AG09309 (cell line): ENCODE measurements at places on chromosomes 5 and 9.

DNA sequence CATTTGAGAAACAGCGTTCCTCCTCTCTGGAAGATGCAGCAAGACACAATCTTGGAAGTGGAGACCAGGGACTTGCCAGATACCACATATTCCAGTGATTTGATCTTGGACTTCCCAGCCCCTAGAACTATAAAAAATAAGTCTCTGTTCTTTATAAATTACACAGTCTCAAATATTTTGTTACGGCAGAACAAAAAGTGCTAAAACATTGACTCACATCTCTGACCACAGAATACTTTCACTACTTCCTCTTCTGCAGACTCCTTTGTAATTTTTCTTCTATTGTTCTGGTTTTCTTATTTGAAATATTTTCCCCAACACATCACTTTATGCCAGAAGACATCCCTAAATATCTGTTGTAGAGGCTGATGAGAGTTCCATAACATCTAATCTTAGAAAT is 706.1 kb upstream of the CDH18 start:
- no peak for DNase-seq

DNA sequence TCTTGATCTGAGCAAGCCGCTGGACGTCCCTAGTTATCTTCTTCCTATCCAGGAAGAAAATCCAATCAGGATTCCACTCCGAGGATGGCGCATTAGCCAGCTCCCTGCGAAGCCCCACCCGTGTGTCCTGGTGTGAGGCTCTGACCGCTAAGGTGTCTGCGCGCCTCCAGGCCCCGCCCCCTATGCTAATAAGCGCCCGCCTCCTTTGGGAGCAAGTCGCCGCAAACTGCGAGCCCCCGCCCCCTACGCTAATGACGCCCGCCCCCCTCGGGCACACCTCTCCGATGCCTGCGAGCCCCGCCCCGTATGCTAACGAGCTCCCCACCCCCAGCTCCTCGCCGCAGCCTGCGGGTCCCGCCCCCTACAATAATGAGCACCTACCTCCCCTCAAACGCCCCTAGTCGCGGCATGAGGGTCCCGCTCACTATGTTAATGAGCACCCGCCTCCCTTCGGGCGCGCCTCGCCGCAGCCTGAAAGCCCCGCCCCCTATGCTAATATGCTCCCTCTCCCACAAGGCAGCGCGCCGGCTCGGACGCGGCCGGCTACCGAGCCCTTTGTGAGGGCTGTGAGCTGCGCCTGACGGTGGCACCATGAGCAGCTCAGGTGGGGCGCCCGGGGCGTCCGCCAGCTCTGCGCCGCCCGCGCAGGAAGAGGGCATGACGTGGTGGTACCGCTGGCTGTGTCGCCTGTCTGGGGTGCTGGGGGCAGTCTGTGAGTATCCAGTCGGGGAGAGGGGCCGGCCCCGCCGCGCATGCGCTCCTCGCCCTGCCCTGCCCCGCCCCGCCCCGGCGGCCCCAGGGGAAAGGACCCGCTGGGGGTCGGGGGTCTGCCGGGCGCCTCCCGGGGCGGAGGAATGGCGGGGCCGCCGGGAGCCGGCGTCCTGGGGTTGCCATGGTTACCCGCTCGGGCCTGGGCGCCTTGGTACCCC is at the start of gene CACFD1:
Gene CACFD1, plus strand, starts transcription at position 503 of the 929 bp plus-strand sequence. Its CDS starts 89 bp downstream, at position 592.
- peak; percentile 31 for DNase-seq

DNA sequence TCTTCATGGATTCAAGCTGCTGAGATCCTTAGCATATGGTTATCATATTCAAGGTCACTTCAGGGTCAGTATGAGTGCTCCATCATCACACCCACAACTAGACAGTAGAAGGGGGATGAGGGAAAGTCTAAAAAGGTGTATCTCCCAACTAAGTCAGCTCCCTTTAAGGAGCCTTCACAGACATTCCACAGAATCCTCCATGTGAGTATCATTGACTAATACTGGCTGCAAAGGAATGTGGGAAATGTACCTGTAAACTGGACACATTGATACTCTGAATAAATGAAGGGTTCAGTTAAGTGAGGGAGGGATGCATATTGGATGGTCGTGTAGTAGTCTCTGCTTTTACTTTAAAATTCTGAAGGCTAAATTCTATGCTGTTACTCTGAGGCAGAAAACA is 330.7 kb downstream of the LRRC70 start:
- no peak for DNase-seq

DNA sequence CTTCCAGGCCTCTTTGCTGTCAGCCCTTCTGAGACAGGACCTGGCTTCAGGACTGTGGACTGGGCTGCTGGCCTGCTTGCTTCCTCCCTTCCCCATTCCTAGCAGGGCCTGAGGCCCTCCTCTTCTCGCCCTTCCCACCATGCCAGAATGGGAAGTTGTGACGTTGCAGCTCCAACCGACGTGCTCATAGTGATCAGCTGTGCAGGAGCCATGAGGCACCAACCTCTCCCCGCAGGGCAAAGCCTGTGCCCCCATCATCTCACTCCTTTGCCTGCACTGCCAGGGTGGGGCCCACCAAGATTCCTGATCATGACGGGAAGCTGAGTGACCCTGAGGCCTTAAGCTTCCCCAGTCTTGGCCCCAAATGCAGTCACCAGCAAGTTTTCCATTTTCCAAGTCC is 45.1 kb upstream of the GARNL3 start:
- DNase-seq = no peak

DNA sequence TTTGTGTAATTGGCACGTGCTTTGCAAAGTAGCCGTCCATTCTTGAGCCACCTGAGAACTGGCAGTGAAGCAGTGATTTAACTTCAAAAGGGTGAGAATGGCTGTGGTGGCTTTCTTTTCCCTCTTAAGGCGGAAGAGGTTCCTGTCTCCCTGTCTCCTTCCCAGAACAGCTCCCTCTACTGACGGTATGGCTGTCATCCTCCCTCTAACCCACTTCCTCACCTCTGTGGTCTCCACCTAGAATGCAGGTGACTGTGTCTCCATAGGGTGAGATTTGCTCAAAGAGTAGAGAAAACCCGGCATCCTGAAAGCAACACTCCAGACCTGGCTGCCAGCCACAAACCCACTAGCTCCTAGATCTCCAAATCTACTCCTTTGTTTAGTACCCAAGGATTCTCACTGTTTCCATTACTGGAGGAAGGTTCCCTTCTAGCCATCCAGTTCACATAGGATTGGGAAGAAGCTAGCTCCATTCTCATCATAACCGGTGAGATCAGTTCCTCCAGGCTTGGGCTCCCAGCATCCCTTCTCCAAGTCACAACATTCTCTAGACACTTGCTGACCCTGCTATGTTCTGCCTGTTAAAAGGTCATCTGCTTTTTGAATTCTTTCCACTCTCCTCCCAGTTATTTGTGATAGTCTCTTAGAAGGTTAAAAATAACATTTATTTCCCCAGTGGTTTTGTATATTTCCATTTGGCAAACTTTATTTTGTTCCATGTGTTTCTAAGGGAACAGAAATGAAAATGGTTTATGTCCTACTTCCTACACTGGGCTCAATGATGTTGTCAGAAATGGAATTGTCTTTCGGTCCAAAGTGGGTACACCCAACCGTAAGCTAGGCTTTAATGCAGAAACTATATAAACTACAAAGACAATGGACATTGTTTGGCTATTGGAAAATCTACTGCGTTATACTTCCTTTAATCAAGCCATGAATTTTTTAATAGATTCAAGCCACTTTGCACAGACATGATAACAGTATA is 269.4 kb downstream of the CWC27 start:
- no peak for DNase-seq

DNA sequence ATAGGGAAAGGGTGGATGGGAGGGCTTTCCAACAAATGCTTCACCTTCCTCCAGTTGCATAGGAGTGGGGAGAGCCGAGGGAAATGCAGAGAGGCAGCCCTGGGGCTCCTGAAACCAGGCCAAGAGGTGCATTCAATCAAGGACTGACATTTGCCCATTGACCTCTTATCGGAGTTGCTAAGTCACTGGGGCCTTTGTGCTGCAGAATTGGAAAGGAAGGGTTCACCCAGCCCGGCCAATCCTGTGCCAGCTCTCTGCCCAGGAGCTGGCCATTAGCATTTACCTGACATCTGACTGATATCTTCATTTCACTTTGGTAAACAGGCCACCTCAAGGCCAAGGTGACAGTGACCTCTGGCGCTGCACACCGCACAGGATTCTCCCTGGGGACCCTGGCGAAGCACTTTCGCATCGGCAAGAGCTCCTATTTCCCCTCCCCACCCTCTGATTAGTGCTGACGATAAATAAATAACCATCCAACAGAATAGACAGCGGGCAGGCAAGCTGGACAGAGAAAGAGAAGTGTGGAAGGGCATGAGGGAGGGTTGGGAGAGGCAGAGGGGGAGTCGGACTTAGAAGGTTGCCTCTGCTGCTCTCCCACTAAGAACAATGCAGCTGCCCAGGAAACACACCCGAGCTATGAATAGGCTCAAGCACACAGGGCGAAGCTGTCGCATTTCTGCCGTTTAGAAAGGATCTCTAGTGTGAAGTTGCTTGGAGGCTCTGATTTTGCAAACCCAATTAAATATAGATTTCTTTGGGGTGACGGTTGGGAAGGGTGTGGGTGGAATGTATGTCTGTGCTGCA is 57.0 kb upstream of the BOD1 start:
- no peak for DNase-seq
